ENCODE measurements at places on chromosomes 1 and 21.

DNA sequence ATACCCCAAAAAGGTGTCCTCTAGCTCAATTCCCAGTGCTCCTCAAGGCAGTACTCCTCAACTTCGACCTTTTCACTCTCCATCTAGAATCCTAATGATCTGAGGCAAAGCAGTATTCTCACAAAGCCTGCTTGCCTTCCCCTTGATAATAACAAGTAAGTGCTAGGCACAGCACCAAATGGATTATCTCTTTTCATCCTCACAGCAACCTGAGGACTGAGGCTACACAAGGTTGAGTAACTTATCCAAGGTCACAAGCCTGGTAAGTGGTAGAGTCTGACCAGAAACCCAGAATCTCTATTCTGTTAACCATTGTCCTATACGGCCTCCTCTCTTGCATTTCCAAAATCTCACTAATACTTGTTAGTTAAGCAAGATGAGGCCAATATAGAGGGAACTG, 5.1 kb downstream of the SYDE2 start:
- DNase-seq, result no peak

GRCh38 chr21:46210378-46211136, 18.0 kb downstream of the LSS start:
- no peak for DNase-seq

- DNase-seq, result no peak
Observed at GRCh38 chr1:169644297-169644696, 14.4 kb upstream of the SELP start.

- no peak for DNase-seq
Observed at GRCh38 chr21:44403106-44404020, 49.9 kb downstream of the TRPM2 start.

GRCh38 chr1:9454494-9455066, 84.7 kb upstream of the SLC25A33 start:
- no peak for DNase-seq

GRCh38 chr21:35783721-35784120, 276.6 kb downstream of the SETD4 start:
- no peak for DNase-seq

GRCh38 chr1:154478013-154478412, 24.0 kb upstream of the TDRD10 start:
- DNase-seq, result no peak

GRCh38 chr1:192707978-192708547, 72.1 kb downstream of the RGS13 start:
- DNase-seq, result no peak

DNA sequence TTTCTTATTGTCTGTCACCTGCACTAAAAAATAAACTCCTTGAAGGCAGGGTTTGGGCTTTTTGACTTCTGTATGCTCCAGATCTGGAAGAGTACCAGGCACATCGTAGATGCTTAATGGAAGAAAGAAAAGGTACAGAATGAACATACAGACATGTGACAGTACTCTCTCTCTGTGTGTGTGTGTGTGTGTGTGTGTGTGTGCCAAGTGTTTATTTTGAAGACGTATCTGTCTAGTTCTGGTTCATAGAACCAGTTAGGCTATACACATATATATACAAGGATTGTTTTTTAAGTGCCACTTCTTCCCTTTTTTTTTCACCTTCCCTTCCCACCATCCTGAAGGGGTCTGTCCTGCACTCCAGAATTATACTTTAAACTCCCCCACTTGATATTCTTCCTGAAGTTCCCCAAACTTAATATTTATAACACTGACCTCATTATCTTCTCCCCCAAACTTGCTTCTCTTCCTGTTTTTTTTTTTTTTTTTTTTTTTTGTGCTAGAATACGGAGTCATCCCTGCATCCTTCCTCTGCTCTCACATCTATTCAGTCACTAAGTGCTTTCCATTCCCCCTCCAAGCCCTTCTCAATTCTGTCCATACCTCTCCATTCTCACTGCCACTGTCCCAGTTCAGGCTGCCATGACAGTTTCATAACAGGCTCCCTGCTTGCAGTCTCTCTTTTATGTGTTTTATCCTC, 5.4 kb upstream of the KCNA3 start:
- DNase-seq, result no peak

DNA sequence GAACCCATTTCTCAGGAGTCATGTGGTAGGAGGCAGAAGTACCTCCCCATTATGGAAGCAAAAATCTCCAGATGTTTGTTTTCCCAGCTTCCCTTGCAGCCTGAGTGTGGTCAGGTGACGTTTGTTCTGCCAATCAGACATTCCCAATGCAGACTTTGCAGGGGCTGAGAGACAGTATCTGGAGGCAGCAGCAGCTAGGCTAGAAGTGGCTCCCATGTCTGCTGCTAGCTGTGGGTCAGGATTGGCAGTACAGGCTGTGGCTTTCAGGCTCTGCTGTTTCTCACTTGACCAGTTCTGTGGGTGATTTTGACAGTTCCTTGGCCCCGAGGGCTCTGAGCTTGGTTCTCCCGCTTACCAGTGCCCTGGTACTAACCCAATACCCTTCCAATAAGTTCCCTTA, 58.6 kb upstream of the NBPF3 start:
- no peak for DNase-seq

- DNase-seq, result no peak
Observed at GRCh38 chr21:41931041-41931451, 22.8 kb downstream of the C2CD2 start.

GRCh38 chr21:22703521-22703920, 1705.3 kb downstream of the NCAM2 start:
- no peak for DNase-seq

- DNase-seq, result no peak
Observed at GRCh38 chr1:160741092-160741501, 2.0 kb downstream of the SLAMF7 start.

Data from stimulated activated CD8-positive, alpha-beta memory T cell treated with anti-CD3 and anti-CD28 coated beads, Interleukin-7, amount 100 ng/mL, for 1 hour (primary cell).